ENCODE measurements at places on chromosomes 2 and 18.
A peak's percentile ranks its signal among the peaks of the same experiment; 100 is the strongest.

- DNase-seq = peak; percentile 55
Measured at GRCh38 chr2:5695654-5696403, 3.6 kb downstream of the SOX11 start.

DNA sequence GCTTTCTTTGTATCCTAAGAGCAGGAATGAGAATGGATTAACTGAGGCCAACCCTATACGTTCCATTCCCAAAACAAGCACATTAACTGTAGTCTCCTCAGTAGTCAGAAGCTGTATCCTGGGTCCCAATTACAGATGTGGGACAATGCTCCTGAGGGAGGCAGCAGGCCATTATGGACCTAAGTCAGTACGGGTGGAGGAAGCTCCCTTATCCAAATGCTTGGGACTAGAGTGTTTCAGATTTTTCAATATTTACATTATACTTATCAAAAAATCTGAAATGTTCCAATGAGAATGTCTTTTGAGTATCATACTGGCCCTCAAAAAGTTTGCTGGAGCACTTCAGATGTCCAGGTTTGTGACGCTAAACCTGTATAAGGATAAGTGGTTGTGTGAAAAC, 90.1 kb downstream of the PRELID3A start:
- DNase-seq = no peak

- DNase-seq = no peak
Measured at GRCh38 chr2:33190393-33190937, 243.7 kb downstream of the LTBP1 start.

GRCh38 chr2:10000541-10000940, 42.8 kb upstream of the KLF11 start:
- DNase-seq = no peak

- no peak for DNase-seq
Measured at GRCh38 chr2:173828189-173829142, 136.7 kb downstream of the SP3 start.

Measured in NCI-H2227 treated with DMSO at 0.1 percent for 48 hours (cell line).